ENCODE measurements at places on chromosomes 7 and 10. TPM values are rescaled to one million over a fixed set of nuclear protein-coding genes. Genes with fewer than 3 reads are reported as not detected.

FAM237B gene
- total RNA-seq: not detected

HKDC1 gene
- total RNA-seq: not detected

EEF1AKMT2 gene
- 23.8 TPM for total RNA-seq

SPDYE1 gene
- total RNA-seq: not detected

GRCh38 chr7:131533151-131533559 lies 23.3 kb downstream of the PODXL start:
- H3K4me1 ChIP-seq: peaks cover 1% of the 10 kb centered on the region
- H3K27me3 ChIP-seq: no peaks in the 10 kb centered on the region
- no peak for DNase-seq
- no peaks in the 10 kb centered on the region for H3K36me3 ChIP-seq

DNA sequence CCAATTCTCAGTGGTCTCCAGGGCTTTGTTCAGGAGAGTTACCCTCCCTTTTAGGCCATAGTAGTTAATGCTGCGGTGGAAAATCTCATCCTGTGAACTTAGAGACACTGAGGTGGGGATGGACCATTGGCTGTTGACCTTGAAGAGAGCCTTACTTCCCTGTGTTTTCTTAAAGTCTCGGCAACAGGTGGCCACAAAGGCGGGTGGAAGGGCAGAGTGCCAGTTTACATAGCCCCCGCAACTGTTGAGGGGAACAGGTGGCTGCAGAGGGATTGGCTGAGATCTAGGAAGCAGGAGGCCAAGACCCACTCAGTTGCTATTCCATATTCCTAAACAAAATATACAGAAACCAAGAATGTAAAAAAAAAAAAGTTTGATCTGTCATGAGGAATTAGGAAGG lies 160.6 kb downstream of the ST7 start:
- H3K4me1 ChIP-seq: peaks cover 11% of the 10 kb centered on the region
- H3K36me3 ChIP-seq: no peaks in the 10 kb centered on the region
- H3K27me3 ChIP-seq: no peaks in the 10 kb centered on the region
- DNase-seq: no peak
- no peak overlapping the region for H3K27ac ChIP-seq

GRCh38 chr7:139482122-139482521 lies 1.4 kb downstream of the KLRG2 start:
- H3K36me3 ChIP-seq: no peaks in the 10 kb centered on the region
- no peak for DNase-seq
- peaks cover 49% of the 10 kb centered on the region for H3K27me3 ChIP-seq
- H3K4me3 ChIP-seq: peak overlapping the region; percentile 41
- no peak overlapping the region for H3K27ac ChIP-seq

- no peak overlapping the region for H3K4me3 ChIP-seq
- peaks cover 94% of the 10 kb centered on the region for H3K36me3 ChIP-seq
- DNase-seq: peak; percentile 47
- no peak overlapping the region for H3K27ac ChIP-seq
- H3K4me1 ChIP-seq: no peaks in the 10 kb centered on the region
These were observed 129.9 kb downstream of the TRRAP start for GRCh38 chr7:99008181-99008631.

JMJD1C gene
- total RNA-seq: 88.8 TPM

Measured in suprapubic skin (tissue), 4 donors.